Fibroblast of skin of left quadriceps (primary cell): ENCODE measurements at places on chromosomes 4 and X.
A peak's percentile ranks its signal among the peaks of the same experiment; 100 is the strongest.

- peak; percentile 37 for DNase-seq
Observed at GRCh38 chrX:17046478-17047097, 100.1 kb downstream of the REPS2 start.

- no peak for DNase-seq
Observed at GRCh38 chr4:24003926-24004325, 114.1 kb upstream of the PPARGC1A start.

DNA sequence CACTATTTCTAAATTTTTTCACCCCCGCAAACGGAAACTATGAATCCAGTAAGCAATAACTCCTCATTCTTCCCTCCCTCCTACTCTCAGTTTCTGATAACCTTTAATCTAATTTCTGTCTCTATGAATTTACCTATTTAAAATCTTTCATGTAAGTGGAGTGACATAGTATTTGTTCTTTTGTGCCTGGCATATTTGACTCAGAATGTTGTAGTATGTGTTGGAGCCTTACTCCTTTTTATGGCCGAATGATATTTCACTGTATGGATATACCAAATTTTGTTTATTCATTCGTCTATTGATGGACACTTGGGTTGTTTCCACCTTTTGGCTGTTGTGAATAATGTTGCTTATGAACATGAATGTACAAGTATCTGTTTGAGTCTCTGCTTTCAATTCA is 61.1 kb upstream of the C1GALT1C1 start:
- no peak for DNase-seq

GRCh38 chr4:29770627-29771026 is 949.5 kb upstream of the PCDH7 start:
- no peak for DNase-seq

- DNase-seq, result no peak
Observed at GRCh38 chrX:68999931-69000330, 165.3 kb downstream of the PJA1 start.

DNA sequence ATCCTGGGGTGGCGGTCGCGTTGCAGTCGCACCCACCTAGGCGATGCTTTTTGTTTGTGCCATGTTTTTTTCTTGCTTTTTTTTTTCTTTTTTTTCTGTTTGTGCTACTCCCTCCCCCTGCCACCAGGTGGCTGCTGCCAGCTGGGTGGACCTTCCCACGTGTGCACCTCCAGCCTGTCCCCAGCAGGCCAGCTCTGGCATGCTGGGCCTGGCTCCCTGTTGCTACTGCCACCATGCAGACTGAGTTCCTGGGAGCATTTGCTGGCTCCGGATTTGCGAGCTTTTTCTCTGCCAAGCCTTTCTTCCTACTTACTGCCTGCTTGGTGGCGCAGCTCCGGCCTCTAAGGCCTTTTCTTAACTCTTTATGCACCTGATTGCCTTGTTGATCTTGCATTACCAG is 161.2 kb upstream of the WDFY3 start:
- no peak for DNase-seq

DNA sequence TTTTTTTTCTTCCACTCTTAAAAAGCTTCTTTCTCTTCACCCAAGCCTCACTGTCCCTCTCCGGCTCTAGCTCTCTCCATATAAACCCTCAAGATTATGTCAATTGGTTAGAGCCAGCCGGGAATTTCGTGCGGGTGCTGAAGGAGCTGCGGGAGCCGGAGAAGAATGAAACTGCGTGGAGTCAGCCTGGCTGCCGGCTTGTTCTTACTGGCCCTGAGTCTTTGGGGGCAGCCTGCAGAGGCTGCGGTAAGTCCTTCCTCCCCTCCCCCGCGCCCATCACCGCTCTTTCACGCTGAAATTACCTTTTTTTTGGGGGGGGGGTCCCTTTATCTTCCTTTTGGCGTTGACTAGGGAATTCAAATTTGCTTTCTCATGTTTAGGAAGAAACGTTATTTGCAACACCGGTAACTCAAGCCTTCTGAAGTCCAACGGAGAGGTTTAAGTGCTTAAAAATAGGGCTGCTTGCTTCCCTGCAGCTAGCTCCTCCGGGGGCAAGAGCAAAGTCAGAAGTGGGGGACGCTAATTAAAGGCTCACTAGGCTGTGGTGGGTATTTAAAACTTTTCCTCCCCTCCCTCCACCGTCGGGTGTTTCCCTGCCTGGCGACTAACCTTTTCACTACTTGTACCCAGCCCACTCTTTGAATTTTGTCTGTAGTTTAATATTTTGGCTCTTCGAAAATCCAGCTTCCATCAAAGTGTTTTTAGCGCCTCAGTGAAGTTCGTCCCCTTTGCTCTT is 491 bp downstream of the COL4A5 start:
- DNase-seq, result peak; percentile 1

GRCh38 chrX:77426811-77427210 is 20.4 kb upstream of the FGF16 start:
- no peak for DNase-seq

GRCh38 chr4:152041295-152041694 is 280.5 kb upstream of the GATB start:
- no peak for DNase-seq

- DNase-seq, result peak; percentile 4
Observed at GRCh38 chr4:62797221-62797620, 1597.1 kb downstream of the ADGRL3 start.

- no peak for DNase-seq
Observed at GRCh38 chrX:133373386-133374079, 41.8 kb downstream of the GPC4 start.

GRCh38 chr4:110480031-110480549 is 4.1 kb downstream of the ENPEP start:
- peak; percentile 100 for DNase-seq

DNA sequence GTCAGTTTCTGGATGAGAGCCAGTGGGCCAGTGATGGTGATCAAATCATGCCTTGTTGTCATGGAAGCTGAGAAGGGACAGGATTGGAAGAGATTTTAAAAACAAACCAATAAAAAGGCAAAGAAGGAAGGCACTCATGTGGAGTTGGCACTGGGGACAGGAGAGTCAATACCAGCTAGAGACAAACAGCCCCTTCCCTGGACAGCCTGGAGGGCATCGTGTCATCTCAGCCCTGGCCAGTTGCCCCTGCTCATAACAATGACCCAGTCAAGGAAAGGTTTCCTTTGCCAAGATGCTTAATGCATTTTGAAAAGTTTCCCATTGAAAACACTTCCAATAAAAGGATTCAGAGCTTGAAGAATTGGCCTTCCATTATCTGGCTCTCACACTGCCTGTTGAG is 55.5 kb downstream of the SCML1 start:
- no peak for DNase-seq

- DNase-seq, result no peak
Observed at GRCh38 chrX:2500091-2500802, 529 bp downstream of the DHRSX start.
